ENCODE measurements at places on chromosomes 5 and 9.

DNA sequence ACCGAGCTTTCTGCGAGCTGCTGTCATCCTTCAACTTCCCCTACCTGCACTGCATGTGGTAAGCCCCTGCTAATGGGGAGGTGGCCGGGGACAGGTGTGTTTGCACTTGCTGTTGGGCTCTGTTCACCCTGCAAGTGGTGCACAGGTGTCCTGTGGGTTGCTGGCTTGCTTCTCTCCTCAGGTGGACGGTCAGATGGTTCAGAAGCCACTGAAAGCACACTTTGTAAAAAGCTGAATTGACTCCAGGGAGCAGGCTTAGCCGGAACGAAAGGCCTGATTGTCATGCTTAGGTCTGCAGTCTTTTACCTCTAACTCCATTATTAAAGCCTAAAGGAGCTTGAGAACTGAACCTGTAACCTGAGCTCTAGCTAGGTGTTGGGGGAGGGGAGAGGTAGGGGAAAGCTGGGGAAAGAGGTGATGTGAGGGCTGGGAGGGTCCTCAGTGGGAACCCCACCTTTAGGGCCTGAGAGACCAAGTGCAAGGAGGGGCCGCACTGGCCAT is 37.6 kb downstream of the ACER2 start:
- no peak for DNase-seq

DNA sequence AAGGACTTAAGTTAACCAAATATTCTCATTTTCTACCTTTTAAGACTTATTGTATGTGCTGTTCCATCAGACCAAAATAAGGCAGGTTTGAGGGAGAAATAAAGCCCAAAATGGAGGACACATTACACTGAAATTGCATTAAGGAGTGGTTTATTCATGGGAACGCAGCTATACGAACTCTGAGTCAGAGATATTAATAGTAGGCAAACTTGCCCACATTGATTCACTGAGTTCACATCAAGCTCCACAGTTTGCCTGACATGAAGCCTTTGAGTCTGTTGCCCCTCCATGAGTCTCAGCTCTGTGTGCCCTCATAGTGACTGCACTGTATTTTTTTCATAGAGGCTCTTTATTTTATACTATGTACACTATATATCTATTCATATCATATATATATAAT is 135.0 kb upstream of the SNX2 start:
- no peak for DNase-seq

- no peak for DNase-seq
Observed at GRCh38 chr5:31767335-31768031, 128.6 kb downstream of the PDZD2 start.

DNA sequence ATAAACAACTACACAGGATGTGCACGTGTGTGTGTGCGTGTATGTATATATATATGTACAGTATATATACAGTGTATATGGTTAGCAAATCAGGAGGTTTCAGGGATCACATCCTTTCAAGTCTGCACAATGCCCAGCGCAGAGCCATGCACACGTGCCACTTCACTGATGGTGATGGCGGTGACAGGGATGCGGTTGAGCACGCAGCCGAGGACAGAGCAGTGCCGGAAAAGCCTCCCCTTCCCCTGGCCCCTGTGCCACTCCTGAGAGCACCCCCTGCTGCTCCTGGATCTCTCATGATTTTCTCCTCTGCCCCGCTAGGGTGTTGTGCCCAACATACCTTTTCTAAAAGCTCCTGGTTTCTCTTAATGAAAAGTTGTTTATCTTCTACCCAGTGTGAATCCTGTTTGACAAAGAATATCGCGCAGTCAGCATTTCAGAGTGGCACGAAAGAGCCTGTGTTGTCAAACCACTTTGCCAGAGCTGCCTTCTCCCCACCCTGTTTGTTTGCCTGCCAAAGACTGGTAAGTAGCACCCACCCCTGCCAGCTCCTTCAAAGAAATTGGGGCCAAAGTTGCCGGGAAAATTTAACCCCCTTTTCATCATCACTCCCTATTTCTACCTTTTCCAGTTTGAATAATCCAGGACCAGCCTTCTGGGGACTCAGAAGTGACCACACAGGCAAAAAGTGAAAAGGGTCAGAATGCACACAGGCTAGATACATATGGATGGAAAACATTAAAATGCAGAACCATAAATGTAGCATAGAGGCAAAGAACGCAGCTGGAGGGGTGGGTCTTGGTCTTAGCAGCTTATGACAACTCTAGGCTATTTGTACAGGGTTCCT is 126.2 kb upstream of the DPYSL3 start:
- DNase-seq: no peak

DNA sequence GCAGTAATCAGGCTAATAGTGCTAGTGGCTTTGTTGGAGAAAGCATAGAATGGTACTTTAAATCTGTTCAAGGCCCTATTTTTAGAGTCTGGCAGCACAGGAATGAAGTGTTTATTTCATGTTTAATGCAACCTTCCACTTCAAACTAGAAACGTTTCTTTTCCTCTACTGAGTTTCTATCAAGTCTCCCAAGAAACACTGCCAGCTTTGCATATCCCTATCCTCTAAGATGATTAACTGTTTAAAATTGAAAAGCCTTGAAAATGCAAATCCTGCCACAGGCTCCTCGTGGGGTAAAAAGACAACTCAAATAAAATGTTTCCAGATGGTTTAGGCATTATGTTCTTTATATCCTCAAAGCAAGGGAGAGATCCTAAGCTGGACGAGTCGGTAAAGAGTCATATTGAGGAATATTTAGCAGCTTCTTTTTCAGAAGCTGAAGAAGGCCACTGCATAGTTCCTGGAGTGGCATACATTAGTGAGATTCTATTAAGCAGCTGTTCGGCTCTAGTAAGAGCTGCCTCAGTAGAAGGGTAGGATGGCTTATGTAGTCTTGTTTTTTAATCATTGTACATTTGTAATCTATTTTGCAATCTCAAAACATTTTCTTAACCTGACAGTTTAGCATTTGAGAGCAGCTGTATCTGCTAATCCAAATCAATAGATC is 251.2 kb downstream of the CHSY3 start:
- DNase-seq: no peak

- DNase-seq: no peak
Observed at GRCh38 chr9:69175486-69175885, 1.4 kb downstream of the TJP2 start.

- peak; percentile 75 for DNase-seq
Observed at GRCh38 chr5:138748630-138749081, 4.6 kb upstream of the CTNNA1 start.

DNA sequence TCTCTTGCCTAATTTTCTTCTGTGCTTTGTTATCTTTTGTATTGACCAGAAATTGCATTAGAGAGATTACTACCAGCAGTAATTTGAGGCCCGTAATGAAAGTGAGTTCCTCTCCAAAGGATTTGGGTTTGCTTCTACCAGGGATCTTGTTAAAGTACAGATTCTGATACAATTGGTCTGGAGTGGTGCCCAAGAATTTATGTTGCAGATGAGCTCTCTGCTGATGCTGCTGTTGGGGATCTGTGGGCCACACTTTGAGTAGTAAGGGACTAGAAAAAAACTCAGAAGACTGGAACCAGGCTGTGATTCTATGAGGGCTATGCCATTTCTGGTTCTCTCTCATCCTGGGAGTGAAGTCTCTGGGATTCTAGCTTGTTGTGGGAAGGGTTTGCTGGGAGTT is 192.2 kb downstream of the SEC61B start:
- DNase-seq: peak; percentile 22

GRCh38 chr5:67799732-67800234 is 415.8 kb upstream of the PIK3R1 start:
- DNase-seq: peak; percentile 57

Data from fibroblast of villous mesenchyme (primary cell).